ENCODE measurements at places on chromosomes 13 and 19.
A peak's percentile ranks its signal among the peaks of the same experiment; 100 is the strongest.

- peak; percentile 16 for DNase-seq
Measured at GRCh38 chr19:51461723-51462161, 3.5 kb upstream of the SIGLEC8 start.

GRCh38 chr13:111629457-111629856, 309.0 kb downstream of the TEX29 start:
- DNase-seq, result no peak

DNA sequence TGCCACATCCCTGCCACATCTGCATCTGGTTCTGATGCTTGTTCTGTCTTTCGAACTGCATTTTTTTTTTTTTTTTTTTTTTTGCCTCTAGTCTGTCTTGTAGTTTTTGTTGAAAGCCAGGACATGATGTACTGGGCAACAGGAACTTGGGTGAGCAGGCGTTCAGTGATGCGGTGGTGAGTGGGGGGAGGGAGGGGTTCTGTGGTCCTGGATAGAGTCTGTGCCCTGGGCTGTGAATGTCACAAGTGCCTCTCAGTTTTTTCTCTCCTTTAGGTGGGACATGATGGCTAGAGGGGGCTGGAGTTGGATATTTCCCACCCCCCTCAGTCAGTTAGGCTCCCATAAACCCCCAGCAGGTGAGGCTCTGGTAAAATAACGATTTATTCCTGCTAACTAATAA, 3.5 kb downstream of the CEACAM4 start:
- no peak for DNase-seq

- no peak for DNase-seq
Measured at GRCh38 chr13:48078251-48078656, 16.6 kb downstream of the MED4 start.

DNA sequence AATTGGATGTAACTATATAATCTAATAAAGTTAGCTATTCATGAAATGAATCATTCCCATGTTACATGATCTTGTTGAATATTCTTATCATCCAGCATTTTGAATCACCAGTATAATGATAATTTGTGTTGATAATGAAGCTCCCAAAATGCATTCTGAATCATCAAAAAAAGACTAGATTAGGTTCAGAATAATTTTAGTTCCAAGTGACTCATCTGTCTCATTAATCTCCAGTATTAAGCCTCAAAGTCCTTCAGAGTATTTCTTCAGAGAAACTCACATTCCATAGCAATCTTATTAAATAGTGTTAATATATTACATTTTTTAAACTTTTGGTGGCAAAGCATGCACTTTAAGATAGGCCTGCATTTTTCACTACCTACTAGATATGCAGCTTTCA, 207.5 kb downstream of the SLITRK5 start:
- DNase-seq, result no peak

- DNase-seq, result no peak
Measured at GRCh38 chr19:42443944-42444398, 1.2 kb upstream of the CXCL17 start.

GRCh38 chr13:83940742-83941141, 58.5 kb upstream of the SLITRK1 start:
- no peak for DNase-seq

DNA sequence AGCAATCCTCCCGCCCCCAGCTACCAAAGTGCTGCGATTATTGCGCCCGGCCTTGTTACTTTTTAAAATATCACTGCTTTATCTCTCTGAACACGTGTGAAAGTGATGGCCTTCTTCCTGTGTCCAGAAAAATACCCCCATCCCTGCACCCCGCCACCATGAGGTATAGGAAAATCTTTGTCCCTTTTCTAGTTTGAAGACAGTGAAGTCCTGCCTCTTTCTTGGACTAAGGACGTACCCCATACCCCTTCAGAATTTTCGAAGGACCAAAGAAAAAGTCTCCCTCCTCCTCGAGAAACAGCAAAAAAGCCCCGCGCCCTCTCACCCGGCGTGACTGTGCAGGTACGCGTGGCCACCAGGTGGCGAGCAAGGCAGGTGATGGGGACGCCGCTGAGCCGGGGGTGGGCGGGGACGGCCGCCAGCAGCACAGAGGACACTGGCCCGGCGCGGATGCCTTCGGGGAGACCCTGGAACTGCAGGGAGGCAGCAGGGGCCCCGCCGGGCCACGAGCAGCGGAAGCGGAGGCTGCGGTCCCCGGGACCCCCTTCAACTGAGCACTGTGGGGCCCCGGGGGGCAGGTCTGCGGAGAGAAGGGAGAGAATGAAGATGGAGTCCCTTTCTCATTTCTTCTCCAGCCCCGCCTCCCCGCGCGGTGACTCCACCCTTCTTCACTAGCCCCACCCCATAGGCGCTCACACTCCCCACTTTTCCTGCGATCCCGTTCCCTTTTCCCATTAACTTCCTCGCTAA, 3.2 kb downstream of the VSIG10L start:
- DNase-seq, result peak; percentile 94

GRCh38 chr13:24185591-24186232, 25.2 kb downstream of the SPATA13 start:
- no peak for DNase-seq

DNA sequence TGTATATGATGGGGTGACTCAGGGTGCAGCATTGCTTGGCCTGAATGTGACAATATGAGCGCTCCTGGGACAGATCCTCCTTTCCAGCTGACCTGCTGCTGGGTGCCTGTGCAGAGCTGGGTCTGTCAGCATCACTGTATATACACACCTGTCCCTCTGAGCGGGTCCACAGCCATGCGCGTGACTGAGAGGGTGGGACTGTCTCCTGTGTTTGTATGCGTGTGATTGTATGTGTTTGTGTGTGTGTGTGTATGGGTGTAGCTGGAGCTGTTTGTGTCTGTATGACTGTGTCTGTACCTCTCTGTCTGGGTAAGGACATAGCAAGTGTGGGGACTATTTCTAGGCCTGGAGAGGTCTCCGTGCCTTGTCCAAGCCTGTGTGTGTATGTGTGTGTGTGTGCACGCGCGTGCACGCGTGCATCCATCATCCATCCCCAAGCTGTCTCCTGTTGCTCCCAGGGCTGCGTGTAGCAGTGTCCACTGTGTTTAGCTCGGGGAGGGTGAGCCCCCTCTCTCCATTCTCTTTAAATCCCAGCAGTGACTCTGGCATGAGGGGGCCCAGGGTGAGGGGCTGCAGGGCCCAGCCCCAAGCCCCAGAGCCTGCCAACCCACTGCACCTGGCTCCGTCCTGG, 8.3 kb downstream of the IGLON5 start:
- DNase-seq, result no peak

DNA sequence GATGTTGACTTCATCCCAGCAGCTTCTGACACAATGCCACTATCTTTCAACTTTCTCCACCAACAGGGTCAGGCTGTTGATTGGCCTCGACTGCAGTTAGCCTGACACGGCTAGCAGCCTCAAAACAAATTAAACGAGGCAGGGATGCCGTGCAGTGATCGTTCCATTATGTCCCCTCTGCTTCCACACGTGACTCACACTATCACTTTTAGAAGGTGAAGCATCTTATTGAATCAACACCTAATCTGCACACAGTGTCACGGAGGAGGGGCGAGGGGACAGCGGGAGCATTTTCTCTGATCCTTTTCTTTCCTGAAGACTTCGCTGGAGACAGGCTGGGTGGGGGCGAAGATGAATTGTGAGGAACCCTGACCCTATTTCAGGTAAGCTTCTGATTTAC, 241.9 kb upstream of the ZNF507 start:
- no peak for DNase-seq

DNA sequence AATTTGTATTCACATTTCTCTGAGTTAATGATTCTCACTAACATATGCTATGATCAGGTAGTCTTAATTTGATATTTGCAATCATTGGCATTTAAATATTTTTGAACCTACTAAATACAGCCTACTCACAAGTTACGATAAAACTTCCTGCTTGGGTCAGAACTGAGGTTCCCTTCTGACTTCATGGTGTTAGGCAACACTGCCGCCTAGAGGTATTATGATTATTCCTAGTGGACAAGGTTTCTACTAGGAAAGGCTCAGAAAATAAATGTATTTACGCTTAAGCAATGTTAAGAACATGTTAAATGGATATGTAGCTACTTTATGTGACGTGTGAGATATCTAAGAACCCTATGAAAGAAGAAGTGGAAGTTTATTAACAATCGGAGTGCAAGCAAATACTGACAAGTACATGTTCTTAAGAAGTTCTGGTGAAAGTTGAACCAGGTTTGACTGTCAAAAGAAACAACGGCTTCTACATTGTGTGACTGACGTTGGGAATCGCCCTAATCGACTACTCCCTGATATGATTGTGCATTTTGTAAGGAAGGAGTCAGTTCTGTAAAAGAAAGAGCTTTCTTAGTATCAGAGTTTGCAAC, 1395.8 kb downstream of the SLITRK5 start:
- DNase-seq, result peak; percentile 63

Data from muscle of back (tissue), 13 donors.